SK-N-MC (cell line): ENCODE measurements at places on chromosomes 5 and 9.
A peak's percentile ranks its signal among the peaks of the same experiment; 100 is the strongest.

DNA sequence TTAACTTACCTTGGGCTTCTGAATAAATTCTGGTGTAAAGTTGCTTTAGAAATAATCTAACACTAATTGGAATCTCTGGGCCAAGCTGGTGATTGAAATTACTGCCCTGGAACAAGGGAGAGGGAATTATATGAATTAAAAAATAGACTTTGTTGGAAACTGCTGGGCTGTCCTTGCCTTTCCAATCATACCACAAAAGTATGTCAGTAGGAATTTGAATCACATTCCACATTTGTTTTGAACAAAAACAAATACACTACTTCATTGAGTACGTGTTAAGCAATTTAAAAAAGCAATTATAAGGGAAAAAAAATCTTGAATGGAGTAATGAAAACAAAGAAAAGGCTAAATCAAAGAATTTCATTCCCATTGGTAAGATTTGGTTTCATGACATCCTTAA, 102.5 kb upstream of the SREK1 start:
- no peak for DNase-seq

DNA sequence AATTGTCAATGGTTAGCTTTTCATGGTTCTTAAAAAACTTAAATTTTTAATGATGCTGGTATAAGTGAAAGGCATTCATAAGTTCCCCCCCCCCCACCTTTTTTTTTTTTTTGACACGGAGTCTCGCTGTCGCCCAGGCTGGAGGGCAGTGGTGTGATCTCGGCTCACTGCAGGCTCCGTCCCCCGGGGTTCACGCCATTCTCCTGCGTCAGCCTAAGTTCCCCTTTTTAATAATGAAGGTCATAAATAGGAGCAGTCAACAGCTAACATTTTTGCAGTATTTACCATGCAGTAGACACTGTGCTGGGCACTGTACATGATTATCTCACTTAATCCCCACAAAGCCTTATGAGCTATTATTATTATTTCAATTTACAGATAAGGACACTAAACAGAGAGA, 556.3 kb downstream of the PDE4D start:
- DNase-seq = no peak

DNA sequence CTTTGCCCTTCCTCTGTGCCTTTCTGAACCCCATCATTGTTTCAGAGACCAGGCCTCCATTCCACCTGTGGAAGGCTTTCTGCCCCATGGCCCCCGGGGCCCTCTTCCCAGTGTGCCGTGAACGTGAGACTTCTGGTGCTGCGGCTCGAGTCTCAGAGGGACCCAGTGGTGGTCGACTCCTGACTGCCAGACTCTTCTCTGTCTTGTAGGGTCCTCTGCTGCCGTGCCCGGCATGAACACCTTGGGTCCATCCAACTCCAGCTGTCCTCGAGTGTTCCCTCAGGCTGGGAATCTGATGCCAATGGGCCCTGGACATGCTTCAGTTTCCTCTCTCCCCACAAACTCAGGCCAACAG, 20.1 kb upstream of the LTC4S start:
- no peak for DNase-seq

DNA sequence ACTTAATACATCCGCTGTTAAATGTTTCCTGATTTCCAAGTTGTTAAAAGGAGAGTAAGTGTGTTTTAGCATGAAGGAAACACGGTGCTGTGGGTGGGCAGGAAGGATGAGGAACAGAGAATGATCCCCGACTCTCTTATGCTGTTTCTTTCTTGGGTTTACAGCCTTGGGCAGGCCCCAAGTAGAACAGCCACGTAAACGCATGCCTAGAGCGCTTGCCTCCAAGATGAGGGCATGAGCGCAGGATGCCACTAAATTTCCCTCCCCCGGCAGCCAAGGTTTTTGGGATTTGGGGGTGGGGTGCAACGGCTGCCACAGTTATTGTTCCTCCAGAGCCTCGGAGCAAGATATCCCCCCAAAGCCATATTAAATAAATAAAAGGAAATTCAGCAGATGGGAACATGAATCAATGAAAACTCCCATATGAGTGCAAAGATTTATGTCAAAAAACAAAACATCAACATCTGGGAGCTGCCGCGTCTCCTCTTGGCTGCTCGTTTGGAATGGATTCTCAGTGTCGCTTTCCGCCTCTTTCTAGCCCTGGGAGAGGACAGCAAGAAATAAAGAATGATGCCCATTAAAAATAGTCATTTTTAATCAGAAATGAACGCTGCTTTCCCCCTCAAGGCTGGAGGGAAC, 10.0 kb upstream of the DELE1 start:
- DNase-seq = no peak

DNA sequence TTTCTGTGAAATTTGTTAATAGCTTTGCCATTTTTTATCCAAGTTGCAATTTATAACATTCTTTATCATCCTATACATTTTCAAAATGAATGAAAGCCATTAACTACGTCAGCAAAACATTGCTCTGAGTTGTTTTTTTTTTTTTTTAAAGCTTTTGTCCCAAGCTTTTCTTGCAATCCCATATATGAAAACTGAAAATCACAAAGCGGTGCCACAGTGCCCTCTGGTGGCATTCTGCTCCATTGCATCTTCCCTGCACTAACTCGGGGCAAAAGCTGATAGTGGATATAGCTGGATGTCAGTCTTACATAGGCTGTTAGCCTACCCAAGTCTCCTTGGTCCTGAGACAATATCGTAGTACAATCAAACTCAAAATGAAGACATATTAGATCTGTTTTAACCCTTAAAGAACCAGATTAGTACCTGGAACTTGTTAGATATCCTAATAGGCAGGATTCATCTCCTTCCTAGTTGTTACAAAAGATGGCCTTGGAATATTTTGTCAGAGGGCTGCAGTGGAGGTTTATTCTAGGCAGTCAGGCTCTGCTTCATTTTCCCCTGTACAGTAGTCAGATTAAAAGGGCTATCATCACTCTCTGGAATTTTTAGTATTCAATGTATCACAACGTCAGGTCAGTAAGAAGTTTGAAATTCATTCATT, 669.9 kb downstream of the PTPRD start:
- peak; percentile 66 for DNase-seq

DNA sequence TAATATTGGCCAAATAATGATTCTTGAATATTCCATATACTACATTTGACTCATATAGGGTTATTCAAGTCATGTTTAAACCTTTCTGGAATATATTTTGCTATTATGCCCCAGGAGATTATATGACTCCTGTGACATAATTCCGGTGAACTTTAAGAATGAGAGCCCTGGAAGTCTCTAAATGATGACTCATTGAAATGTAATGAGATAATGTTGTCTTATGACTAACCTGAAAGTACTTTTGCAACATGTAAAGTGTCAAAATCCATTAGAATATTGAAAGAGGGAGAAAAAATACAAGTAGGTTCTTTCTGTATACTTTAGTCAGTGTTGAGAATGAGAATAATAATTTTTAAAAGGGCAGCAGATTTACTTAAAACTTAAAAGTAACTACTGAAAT, 830.4 kb downstream of the MAT2B start:
- no peak for DNase-seq

GRCh38 chr5:53030893-53031292, 41.7 kb downstream of the ITGA2 start:
- DNase-seq = no peak
